ENCODE measurements at places on chromosomes 2 and 18.

GRCh38 chr2:25651782-25652455, 21.5 kb downstream of the DTNB start:
- no peak for DNase-seq

GRCh38 chr18:23069481-23069880, 65.8 kb upstream of the CABLES1 start:
- DNase-seq = no peak

DNA sequence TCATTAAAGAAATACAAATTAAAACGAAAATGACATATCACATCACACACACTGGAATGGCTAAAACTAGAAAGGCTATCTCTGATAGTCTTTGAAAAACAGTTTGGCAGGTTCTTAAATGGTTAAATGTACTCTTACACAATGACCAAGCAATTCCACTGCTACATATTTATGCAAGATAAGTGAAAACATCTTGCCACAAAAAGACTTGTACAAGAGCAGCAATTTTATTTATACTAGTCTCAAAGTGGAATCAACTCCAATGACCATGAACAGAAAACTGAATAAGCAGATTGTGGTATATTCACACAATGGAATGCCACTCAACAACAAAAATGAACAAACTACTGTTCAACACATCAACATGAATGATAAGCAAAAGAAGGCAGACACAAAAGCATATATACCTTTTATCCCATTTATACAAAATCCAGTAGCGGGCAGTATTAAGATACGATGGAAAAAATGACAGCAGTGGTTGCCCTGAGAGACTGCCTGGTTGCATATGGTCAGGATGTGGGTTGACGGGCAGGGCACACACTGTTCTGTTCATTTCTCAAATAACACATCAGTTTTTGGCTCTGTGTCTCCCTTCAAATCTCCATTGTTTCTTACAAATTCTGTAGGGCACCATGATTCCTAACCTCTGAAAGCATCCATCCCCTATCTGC, 25.4 kb downstream of the SP100 start:
- no peak for DNase-seq

GRCh38 chr2:174327021-174327840, 7.5 kb upstream of the SP9 start:
- DNase-seq = no peak

- no peak for DNase-seq
These were observed at the start of gene PSD4 for GRCh38 chr2:113173542-113174375. TSS of gene PSD4 (plus strand) at chr2:113173971. CDS start at chr2:113182457, 8,486 bp downstream.

DNA sequence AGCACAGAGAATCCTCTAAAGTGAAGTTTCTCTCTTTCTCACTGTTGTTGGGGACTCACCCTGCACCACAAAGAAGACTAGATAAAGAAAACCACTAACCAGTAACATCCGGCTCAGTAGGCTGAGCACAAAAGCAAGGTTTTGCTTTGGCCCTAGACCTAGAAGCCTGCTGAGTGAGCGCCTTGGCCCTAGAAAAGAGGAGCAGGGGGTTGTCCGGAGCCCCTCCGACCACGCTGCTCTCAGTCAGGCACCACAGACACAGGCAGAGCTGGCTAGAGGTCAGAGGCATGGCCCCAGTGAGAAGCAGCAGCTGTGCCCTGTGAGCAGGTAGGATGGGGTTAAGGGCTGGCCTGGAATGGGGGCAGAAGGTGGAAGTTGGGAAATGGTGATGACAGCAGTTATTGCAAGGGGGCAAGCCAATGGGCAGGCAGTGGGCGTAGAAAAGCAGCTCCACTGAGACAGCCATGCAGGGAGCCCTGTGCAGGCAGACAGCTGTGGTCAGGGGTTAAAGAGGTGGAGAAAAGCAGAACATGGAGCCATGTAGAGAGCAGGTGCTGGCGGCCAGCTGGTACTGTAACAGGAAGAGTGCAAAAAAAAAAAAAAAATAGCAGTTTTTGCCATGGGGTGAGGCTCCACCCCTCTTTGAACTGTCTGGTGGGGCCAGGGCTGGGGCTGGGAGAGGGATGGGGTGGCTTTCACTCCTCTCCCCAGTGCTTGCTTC, 36.9 kb upstream of the SLC14A1 start:
- DNase-seq = no peak

DNA sequence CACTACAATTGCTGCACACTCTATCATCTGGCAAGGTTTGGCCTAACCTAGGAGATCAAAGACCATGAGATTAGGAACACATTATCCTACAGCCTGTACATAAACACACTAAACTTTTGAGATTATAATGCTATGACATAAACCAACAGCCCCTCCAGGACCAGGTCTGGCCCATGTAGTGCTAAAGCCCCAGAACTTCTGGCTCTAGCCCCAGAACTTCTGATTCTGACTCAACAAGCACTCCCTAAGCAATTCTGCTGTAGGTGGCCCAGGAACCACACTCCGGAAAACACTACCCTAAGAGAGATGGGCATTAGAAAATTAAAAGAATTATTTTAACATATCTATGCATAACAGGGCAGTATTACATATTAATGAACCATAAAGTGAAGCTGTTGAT, 369.5 kb upstream of the LYPD1 start:
- DNase-seq = no peak

DNA sequence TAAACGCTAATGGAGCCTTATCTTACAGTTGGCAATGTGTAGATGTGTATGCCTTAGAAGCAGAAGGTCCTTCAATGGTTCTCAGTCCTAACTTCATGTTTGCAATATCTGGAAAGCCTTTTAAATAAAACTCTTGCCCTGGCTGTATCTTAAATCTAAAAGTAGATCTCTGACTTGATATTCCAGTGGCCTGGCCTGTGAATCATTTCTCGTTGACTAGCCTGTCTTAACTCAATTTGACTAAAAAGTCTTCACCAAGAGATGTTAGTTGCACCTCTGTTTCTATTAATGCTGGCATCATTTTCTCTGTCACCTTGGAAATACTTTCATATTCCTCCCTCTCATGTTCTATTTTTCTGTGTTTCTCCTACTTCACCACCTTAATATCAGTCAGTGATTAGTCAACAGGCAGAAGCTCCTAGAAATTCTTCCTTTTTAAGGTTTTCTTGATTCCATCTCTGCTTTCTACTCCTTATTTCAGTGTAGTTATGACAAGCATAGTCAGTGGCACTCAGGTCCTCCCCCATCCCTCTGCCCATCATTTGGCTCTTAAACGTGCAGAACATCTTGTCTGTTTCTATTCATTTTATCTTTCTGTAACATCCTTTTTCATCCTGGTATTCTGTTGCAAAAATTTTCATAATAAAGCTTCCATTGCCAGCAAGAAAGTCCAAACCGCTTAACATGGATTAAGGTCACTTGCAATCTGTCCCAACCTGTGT, 4.3 kb downstream of the ITGAV start:
- DNase-seq = no peak

DNA sequence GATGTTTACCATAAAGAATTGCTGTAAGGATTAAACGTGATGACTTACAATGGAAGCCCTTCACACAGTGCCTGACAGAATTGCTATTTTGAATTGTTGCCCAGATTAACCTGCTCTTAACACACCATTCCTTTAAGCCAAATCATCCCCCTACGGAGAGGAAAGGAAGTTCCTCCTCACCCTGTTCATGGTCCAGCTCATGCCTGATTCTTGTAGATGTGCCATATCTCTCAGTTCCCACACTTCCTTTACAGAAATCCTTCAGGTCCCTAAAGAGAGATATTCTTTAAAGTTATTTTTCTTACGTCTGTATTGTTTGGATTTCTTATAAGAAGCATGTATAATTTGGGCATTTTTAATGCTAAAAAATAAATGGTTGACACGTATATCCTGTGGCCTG, 127.5 kb upstream of the DAPL1 start:
- no peak for DNase-seq

- no peak for DNase-seq
These were observed 12.0 kb upstream of the CDK15 start for GRCh38 chr2:201794294-201794693.

DNA sequence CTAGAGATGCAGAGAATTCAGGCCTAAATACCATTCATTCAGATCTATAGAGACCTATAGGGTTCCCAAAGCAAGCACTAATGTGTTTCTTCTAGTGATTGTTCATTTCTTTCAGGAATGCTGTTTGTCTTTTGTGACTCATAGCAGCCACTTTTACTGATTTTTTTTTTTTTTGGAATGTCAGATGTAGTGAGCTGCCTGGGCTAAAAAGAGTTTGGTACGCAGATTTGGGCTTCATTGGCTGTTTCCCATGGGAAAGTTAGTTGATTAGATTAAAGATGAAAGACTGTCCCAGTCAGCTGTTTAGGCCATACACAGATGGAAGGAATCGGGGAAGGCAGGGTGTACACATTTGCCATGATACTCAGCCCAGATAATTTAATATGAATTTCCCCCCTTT, 87.6 kb downstream of the CDC42EP3 start:
- no peak for DNase-seq

- no peak for DNase-seq
These were observed 166.4 kb downstream of the ANKRD44 start for GRCh38 chr2:197144183-197144582.

- no peak for DNase-seq
These were observed 90.9 kb downstream of the GPD2 start for GRCh38 chr2:156526950-156527636.

DNA sequence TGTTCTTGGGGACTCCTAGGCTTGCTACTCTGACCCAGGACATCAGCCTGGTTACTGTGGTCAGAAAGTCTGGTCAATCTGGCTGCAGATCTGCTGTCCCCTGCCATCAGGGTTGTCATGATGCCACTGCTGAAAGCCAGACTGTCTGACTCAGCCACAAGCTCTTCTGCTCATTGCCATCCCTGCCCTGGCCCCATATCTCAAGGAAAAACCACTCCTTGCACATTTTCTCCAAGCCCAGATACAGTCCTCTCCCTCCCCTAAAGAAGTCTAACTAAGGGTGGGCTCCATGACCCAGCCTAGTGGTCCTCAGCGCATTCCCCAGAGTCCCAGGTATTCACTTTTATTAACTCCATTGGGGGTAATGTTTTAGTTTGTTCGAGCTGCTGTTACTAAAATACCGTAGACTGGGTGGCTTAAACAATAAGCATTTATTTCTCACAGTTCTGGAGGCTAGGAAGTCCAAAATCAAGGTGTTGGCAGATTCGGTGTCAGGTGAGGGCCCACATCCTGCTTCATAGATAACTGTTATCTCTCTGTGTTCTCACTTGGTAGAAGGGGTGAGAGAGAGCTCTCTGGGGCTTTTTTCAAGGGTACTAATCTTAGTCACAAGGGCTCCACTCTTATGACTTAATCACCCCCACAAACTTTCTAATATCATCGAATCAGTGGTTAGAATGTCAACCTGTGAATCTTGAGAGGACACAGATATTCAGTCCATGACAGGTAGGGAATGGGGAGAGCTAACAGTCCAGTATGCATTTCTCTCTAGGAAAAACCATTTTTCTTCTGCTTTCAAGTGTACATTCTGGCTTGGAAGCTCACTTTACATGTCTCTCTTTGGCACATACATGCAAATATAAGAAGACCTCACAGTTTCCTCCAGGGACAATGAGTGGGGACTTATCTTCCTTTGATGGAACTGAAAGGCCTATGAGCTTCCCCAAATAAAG, 94.8 kb upstream of the CXCR4 start:
- DNase-seq = no peak

- DNase-seq = no peak
These were observed 14.1 kb downstream of the IL1RN start for GRCh38 chr2:113141451-113141850.

GRCh38 chr18:36680042-36680441, 148.8 kb downstream of the TPGS2 start:
- no peak for DNase-seq

GRCh38 chr18:46080156-46080555, 8.1 kb upstream of the PSTPIP2 start:
- no peak for DNase-seq

GRCh38 chr2:227774011-227774624, 28.4 kb downstream of the SCYGR8 start:
- no peak for DNase-seq

DNA sequence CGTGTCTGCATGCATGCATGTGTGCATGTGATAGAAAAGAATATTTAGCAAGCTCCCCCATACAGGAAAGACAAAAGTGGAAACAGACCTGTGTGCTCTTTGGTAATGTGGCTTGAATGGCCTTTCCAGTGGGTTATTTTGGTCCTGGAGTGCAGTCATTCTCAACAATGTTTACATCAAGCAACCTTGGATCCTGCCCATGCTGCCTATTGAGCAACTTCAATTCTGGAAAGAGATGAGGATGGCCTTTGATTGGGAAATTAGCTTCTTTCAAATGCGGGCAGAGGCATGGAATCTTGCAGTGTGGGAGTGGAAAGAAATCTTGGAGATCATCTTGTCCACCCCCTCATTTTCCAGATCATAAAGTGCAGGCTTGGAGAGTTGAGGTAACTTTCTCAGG, 87.2 kb upstream of the SMAD2 start:
- no peak for DNase-seq

- DNase-seq = no peak
These were observed 29.5 kb downstream of the TMEM163 start for GRCh38 chr2:134689315-134689714.

DNA sequence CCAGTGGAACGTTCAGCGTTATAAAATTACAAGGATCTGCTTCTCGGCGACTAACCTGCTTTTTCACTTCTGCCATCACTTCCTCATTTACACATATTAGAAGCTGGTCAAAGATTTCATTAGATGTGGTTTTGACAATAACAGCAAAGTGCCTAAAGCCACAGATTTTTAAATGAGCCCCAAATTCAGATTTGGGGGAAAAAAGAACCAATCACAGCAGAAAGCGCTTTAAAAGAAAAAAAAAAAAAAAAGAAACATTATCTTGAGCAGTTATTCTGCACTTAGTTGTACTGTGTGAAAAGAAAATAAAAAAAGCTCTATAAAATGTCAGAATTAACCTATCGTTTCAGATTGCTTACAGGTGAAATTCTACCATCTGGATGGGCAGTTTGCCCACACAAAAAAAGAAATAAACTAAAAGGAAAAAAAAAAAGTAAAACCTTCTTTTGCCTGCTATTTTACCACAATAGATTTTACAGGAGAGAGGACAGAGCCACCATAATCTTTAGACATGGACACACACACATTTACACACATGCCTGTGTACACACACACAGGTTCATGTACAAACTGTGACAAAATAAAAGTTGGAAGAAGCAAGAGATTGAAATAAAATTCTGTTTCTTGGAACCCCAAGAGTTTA, 167.2 kb downstream of the TCF4 start:
- no peak for DNase-seq

DNA sequence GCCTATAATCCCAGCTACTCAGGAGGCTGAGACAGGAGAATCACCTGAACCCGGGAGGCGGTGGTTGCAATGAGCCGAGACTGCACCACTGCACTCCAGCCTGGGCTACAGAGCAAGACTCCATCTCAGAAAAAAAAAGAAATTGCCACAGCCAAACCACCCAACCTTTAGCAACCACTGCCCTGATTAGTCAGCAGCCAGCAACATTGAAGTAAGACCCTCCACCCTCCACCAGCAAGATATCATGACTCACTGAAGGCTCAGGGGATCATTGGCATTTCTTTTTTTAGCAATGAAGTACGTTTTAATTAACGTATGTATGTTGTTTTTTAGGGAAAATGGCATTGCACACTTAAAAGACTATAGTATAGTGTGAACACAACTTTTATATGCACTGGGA, 349.1 kb upstream of the ACVR2A start:
- DNase-seq = no peak

GRCh38 chr2:182914852-182915251, 48.4 kb upstream of the FRZB start:
- no peak for DNase-seq

All from C1 segment of cervical spinal cord (tissue), 14 donors.